SHP77 treated with DMSO at 0.1 percent for 48 hours (cell line): ENCODE measurements at places on chromosomes 1 and 21.
A peak's percentile ranks its signal among the peaks of the same experiment; 100 is the strongest.

DNA sequence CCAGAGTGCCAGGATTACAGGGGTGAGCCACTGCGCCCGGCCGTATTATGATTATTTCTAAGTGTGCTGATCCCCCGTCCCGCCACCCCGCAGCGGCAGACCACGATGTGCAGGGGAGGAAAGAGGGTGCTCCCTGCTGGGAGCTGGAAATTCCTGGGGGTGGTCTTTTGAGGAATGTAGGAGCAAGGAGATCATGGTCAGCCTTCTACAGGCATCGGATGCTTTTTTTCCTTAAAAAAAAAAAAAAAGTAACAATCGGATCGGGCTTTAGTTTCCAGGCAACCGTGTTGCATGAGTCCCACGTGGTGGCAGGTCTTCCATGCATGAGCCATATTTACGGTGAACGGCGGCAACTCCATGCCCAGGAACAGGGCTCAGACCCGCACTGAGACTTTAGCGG, 74.2 kb upstream of the COX20 start:
- no peak for DNase-seq

- no peak for DNase-seq
Measured at GRCh38 chr1:177783051-177783450, 186.8 kb downstream of the SEC16B start.

DNA sequence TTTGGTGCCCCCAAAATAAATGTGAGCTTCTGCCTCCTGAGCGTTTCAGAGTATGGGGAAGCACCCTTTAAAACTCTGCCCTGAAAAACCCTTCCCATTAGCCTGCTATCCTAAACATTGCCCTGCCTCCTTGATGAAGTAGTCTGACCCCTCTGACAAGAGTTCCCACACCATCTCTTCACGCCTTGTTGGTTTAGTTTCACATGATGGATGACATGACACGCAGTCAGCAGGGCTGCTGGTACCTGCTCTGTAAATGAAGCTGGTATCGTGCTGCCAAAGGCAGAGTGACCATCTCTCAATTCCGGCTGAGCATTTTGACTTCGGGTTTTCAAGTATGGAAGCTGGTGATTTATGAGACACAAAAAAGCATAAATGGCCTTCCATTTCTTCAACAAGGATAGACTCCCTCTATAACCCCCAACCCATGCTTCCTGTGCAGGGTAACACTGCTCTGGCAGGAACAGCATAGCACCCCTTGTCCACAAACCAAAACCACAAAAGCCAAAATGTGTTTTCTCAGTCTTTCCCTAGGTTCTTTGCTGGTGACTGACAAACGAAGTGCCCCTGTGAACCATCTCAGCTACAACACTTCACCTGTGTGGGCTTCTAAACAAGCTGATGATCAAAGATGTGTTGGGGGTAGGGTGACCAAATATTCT, 444.6 kb downstream of the NUF2 start:
- no peak for DNase-seq

DNA sequence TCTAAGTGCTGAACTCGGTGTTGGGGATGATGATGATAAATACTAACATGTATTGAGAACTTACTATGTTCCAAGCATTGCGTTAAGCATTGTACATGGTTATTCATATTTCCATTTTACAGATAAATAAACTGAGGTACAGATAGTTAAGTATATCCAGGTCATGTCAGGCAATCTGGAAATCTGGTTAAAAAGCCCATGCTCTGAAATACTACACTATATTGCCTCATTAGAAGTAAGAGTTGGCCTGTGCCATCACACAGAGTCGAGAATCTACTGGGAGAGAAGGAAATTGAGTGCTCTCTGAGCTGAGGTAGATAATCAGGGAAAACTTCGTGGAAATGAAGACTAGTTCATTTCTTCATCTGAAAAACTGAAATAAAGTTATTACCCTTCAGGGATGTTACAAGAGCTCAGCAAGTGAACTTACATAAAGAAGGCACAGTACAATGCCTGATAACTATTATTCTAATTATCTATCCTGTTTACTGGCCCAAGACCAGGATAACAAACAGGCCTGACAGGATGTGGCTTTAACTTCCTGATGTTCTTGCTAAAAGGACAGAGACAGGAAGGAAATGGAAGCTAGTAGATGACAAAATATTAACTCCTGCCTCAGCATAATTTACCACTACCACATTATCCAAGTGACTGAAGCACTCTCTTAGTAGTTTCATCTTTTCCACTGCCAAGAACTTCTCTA, 85.6 kb downstream of the EPS15 start:
- no peak for DNase-seq

DNA sequence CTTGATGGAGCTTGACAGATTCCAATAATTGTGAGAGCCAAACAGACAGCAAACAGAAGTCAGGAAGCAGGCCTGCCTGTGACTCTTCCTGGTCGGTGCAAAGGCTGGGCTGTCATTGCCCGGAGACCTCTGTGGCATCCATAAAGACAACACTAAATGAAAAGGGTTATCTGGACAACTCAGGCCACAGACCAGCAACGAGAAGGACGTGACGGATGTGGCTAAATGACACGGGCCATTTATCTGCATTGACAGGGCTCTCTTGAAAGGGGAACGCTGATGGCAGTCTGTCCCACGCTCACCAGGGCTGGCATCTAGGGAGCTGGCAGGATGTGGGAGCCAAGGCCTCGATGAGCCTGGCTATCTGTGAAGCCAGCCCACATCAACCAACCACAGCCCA, 35.0 kb downstream of the HMGB4 start:
- no peak for DNase-seq

DNA sequence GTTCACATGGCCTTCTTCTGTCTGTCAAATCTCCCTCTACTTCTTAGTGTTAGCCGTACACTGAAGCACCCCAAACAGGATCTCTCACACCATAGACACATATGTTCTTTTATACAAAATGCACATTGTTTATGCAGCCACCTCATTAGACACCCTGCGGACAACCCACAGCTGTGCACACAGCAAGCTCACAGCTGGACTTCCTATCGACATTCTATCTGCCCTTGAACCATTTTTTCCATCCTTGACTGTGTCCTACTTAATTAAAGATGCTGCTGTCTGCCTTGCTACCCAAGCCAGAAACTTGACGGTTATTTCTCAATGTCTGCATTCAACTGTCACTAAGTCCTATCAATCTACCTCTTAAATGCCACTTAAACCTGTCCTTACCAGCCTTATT, 3.2 kb upstream of the ZBTB21 start:
- DNase-seq = peak; percentile 5
